HCEC 1CT (cell line): ENCODE measurements at places on chromosomes 2 and 18.

DNA sequence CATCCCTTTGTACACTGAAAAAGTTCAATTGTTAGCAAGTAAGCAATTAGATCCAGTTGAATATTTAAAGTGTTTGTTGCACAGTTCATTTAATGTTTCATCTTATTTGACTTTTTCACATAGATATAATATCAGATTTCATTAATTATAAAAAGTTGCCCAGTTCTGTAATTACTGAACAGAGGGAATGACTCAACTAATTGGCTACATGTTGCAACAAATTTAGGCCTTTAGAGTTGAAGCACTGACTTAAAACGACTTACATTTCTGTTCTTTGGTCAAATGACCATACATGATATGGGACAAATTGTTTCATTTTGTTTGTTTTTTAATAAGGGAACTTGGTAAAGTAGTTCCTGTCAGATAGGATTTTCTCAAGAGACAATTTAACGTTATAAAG is 68.5 kb upstream of the FAM117B start:
- no peak for DNase-seq

DNA sequence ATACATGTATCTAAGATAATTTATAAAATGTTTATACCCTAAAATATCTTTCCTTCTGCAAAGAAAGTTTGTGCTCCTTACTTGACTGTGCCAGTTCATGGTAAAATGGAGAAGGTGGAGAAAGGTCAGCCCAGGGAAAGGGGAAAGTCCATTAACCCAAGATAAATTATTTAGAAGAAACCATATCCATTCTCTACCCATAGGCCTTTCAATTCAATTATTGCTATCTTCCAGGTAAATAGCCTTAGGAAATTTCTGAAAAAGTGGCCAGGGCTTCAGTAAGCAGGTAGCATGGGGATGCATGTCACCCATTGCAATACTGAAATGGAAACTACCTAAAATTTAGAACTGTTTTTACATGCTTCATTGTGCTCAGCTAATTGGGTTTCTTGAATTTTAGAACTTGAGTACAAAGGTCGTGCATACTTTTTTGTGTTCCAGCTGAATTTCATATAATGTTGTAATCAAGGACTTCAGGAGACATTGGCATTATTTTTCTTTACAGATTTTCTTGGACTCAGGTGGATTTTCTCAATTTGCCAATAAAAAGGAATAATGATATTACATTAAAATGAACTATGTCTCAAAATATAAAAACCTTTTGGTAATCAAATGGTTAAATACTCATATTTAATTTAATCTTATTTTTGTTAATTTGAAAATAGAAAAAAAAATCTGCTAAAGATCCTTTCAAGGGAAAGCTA is 124.9 kb downstream of the CSRNP3 start:
- no peak for DNase-seq

DNA sequence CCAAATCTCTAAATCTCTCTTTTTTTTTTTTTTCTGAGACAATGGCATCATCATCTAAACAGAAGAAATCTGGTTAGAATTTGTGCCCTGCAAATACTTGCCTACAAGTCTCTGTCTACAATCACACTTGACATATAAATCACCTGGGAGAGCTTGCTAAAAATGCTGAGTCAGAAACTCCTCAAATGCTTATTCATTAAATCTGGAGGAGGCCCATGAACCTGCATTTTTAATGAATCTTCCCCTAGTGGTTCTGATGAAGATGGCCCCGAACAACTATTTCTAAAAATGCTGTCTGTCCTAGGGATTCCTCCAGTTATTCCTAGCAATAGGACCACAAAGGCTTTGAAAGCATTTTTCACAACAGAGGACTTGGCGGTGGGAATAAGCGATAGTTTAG is 1.6 kb upstream of the CSRNP3 start:
- no peak for DNase-seq

- DNase-seq = peak; percentile 73
Observed at GRCh38 chr2:229348128-229348527, 77.0 kb upstream of the PID1 start.

GRCh38 chr2:120701096-120701495 is 34.6 kb upstream of the GLI2 start:
- no peak for DNase-seq

GRCh38 chr2:134640494-134640893 is 78.3 kb downstream of the TMEM163 start:
- DNase-seq = no peak

- no peak for DNase-seq
Observed at GRCh38 chr18:3014503-3015203, 1.7 kb upstream of the LPIN2 start.

DNA sequence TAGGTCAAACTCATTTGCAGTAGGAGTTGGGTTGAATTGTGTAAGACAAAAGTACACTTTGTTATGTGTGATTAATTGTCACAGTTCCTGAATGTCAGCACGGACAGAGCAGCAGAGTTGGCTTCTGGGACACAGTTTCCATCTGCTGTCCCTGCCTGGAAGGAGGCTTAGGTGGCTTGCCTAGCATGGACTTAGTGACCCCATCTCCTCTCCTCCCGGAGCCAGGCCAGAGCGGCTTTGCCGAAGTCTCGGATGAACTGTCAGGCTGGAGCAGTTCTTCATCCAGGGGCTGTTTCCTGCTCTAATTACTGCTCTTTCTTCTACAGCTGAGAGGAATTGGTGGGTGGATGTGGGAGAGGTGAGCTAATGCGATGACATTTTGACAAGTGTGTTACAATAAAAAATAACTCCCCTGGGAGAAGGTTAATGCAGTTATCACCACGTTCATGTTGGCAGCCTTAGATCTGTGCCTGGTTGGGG is 102.0 kb downstream of the SH3RF3 start:
- DNase-seq = no peak

DNA sequence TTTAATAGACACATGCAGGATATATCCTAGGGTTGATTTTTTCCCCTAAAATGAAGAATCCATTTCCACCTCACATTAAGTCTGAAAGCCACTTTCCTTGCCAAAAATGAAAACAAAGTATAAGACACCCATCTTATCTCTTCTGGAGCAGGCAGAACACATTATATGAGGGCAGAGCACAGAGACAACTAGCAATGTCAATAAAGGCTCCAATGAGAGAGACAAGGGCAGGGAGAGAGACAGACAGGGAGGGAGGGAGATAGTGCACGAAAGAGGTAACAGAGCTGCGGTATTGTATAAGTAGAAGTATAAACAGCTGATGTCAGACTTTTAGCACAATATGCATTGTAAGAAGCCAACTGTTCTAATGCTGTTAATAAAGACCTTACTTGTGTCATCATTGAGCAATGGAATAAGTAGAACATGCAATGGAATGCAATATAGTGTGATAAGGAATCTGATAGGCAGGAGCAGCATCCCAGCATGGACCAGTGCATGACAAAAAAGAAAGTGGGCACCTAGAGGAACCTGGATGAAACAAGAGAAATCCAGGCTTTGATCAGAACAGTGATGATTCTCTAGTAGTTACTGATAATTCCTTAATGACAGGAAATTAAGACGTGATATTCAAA is 150.6 kb upstream of the TCF4 start:
- no peak for DNase-seq

- no peak for DNase-seq
Observed at GRCh38 chr2:41495050-41495449, 552.8 kb upstream of the PKDCC start.

- no peak for DNase-seq
Observed at GRCh38 chr18:36568487-36568886, 260.3 kb downstream of the TPGS2 start.

DNA sequence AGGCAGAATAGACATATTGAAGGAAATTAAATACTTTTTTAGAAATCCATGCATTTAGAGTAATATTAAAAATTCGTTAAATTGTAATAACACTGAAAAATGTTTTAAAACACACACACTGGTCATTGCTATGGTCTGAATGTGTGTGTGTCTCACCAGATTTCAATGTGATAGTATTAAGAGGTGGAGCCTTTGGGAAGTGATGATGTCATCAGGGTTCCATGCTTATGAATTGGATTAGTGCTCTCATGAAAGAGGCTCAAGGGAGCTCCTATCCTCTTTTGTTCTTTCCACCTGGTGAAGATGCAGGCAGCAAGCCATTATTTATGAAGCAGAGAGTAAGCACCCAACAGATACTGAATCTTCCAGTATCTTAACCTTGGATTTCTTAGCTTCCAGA is 441.8 kb downstream of the CDH2 start:
- no peak for DNase-seq

DNA sequence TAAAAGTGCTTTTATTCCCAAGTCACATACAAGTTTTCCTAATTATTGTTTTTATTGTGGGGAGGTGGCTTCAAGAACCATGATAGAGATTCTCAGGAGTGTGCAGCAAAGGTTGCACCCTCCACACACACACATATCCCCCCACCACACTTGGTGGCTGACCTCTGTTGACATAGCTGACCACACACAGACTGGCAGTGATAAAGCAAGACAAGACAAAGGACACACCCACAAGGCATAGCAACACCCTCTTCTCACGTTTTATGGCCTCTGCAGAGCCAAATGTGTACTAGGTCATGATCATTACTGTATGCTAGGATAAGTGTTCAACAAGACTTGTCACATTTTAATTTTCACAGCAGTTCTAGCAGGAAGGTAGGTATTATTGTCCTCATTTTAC is 143.0 kb upstream of the EPC2 start:
- DNase-seq = no peak

DNA sequence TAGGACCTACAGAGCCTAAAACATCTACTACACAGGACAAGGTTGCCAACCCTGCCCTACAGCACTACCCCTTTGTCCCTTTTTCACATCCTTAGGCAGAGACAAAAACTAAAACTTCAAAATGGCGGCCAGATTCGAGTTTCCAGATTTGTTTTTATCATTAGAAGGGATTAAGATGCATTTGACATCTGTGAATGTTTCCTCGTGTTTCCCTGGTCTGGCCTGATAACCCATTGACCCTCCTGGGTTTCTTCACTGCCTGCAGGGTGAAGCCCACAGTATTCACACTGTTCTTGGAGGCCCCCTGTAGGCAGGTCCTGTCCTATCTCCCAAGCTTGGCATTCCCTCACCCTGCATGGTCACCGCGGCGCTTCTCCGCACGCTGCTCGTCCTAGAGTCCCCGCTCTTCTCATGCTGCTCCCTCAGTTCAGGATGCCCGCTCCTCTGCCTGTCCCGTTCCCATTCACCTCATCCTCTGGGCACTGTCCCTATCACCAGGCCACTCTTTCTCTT is 67.6 kb downstream of the TPGS2 start:
- no peak for DNase-seq
